ENCODE measurements at places on chromosomes 16 and 17.
A peak's percentile ranks its signal among the peaks of the same experiment; 100 is the strongest.

DNA sequence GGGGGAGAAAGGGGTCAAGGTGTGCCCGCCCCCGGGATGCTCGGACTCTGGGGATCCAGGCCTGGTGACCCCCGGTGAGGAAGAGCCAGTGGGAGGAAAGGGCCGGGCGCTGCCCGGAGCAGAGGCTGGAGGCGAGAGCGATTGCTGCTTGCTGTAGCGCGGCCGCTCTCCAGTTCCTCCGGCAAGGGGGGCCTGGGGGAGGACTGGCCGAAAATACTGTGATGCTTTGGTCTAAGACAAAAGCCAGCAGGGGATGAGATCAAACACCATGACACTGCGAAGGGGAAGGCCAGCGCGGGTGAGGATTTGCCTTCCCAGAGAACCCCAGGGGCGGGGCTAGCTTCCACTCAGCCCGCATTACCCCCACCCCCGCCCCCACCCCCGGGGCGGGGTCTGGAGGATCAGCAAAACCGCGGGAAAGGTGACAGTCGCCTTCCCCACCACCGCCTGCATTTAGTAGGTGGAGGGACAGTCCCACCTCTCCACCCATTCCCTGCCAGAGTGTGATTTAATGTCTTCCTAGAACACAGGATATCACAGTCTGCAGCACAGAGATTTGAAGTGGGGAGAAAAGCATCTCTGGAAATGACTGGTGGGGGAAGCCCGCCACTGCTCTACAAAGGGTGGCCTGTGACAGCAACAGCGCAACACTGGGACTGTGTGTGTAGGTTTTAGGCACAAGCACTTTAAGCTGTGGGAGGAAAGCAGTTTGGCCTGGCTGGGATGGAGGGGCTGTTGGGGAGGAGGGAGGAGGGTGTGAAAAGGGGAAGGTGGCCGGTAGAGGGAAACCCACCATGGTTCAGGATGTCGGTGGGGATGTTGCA lies 25.7 kb downstream of the MRC2 start:
- peak; percentile 84 for DNase-seq

DNA sequence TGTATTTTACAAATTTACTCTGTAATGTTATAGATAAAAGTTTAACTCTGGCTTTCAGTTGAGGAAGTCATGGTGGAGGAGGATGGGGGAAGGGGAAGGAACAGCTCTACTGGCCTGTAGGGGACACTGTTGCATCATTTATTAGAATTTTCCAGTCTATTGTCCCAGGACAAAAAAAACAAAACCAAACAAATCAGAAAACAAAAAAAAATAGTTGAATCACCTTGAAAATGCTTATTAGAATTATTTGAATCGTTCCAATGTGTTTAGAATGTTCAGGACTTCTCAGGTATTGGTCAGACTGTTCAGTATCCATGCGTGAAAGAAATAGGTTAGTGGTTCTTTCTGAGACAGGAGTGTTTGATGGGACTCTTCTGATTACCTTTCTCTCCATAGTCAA lies 242.0 kb downstream of the FTO start:
- DNase-seq = no peak

DNA sequence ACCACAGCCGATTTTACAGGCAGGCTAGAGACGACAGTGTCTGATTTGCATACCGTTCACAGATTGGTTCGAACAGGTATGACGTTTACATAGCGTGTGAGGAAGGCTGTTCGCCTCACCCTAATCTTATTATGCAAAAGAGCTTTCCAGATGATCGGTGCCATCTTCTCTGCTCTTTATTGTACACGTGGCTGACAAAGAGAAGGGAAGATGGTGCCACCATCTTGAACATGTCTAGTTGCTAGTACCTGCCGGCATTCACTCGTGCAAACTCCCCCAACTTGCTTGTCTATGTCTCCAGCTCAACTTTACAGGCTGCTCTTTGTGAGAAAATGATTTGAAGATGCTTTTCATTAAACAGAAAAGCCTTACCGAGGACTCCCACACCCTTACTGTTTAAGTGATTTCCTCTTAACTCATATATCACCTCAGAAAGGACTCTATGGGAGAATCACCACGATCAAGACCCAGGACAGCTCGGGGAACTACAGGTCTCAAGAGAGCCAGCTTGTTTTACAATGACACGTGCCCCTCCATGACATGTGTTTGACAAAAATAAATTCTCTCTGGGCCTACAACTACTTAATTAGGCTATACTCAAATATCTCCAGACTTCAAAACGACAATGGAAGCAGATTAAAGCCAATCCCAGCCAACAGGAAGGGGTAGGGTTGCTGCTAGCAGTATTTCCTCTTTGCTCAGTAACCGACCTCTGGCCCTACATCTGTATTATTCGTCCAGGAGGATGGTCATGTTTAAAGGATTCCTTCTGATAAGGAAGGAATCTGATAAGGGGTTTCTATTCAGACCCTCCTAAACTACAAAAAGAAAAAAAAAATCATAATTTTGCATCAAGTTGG lies 480.6 kb downstream of the TMEM114 start:
- no peak for DNase-seq

GRCh38 chr17:33322063-33322462 lies 29.0 kb upstream of the ASIC2 start:
- DNase-seq = no peak

- no peak for DNase-seq
Measured at GRCh38 chr16:3454631-3455147, 11.2 kb downstream of the NAA60 start.

DNA sequence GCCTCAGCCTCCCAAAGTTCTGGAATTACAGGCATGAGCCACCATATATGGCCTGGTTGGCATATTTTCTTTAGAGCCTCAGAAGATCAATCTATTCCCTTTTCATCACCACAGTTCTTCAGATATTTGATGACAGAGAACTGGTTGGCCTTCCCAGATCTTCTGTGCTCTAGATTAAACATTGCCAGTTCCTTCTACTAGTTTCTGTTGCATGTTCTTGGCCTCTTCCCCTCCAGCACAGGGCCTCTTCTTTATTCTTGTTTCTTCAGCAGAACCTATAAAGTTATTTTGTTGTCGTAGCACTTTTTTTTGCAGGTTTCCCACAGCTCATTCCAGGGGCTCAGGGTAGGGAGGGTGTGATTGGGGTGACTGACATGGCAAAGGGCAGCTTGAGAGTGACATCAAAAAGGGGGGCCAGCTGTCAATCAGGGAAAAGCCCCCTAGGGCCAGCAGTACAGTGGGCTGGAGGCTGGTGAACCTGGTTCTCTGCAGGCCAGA lies 9.3 kb downstream of the CHD9 start:
- DNase-seq = no peak

- DNase-seq = no peak
Measured at GRCh38 chr17:77085926-77086432, 54.8 kb upstream of the SEC14L1 start.

- no peak for DNase-seq
Measured at GRCh38 chr16:68229431-68230175, 6.3 kb downstream of the ESRP2 start.

- DNase-seq = no peak
Measured at GRCh38 chr16:20744922-20745440, 3.4 kb upstream of the THUMPD1 start.

DNA sequence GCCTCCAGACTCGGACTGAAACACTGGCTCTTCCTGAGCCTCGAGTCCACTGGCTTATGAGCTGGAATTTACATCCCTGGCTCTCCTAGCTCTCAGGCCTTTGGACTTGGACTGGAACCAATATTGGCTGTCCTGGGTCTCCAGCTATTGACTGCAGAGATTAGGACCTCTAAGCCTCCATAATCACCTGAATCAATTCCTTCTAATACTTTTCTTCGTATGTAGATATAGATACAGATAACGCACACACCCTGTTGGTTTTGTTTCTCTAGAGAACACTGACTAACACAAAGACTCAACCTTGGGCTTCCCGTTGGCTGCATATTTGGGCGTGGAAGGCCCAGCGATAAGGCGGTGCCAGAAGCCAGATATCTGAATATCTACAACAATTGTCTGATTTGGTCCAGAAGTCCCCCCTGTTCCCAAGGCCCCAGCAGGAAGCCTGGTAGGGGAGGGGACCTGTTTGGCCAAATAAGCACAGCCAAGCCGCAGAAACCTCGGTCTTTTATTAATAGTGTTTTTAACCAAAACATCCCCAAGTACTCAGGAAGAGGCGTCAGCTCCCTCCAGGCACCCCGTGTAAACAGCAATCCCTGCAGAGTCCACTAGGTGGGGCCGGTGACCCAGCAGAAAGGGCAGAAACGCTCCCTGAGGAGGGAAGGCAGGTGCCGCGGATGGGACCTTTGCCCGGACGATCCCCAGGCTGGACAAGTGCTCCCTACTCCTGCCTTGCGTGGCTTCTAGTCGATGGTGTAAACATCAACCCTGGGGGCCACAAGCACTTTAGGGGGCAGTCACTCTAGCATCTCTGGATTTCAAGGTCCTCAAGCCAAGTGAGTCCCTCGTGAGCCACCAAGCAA lies 57.0 kb downstream of the ABR start:
- peak; percentile 60 for DNase-seq

DNA sequence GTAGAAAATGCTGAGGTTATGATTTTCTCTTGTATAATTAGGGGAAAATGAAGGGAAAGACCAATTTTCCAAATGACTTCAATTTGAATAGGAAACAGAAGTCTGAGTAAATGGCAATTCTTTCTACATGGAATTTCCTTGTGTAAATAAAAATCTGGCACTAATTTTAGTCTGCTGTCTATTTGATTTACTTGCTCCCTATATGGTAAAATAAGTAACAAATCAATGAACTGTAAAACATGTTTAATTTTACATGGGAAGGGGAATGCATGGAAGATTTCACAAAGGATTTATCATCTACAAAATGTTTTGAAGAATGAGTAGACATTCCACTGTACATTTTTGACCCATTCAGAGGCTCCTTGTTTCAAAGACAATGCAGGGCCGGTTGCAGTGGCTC lies 811.6 kb upstream of the GOT2 start:
- DNase-seq = no peak

DNA sequence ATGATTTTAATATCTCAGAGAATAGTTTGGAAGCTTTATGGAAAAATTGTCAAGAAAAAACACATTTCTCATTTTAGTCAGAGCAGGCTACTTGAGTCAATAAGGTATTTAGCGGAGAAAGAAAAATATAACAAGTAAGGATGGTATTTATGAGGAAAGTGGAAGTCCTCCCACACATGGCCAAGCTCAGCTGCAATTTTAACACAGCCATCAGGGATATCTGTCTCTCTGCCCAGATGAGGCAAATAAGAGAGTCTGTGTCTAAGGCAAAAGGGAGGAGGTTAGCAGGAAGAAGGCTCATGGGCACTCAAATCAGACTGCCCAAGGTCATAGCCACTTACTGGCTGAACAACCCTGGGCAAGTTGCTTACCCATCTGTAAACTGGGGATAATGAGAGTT lies 5.2 kb upstream of the CMTM2 start:
- DNase-seq = no peak

DNA sequence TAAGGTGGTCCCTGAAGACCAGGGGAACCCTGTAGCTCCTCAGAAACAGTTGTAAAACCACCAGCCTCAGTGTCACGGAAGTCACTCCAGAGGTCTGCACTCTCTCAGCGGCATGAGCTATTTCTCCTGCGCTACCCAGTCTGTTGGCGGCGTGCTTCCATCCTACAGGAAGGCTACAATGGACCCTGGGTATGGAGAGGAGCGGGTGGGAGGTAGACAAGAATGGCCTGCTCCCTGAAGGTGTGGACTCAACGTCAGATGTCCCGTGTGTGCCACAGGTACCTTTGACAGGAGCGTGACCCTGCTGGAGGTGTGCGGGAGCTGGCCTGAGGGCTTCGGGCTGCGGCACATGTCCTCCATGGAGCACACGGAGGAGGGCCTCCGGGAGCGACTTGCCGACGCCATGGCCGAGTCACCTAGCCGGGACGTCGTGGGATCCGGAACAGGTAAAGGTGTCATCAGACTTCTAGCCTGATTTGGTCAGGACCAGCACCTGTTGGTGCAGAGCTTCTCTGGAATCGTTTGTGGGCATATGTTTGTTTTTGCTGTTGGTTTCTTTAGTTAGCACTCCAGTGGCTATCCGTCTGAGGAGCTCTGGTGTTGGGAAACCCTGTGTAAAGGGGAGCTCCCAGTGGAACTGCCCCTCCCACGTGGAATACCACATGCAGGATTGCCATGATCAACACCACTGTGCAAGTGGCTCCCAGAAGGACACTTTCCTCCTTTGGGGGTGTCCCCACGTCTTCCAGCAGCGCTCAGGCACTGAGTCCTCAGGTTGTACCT lies 31.4 kb upstream of the TBX2 start:
- DNase-seq = no peak

- peak; percentile 31 for DNase-seq
Measured at GRCh38 chr16:24013864-24014645, 178.3 kb downstream of the PRKCB start.

DNA sequence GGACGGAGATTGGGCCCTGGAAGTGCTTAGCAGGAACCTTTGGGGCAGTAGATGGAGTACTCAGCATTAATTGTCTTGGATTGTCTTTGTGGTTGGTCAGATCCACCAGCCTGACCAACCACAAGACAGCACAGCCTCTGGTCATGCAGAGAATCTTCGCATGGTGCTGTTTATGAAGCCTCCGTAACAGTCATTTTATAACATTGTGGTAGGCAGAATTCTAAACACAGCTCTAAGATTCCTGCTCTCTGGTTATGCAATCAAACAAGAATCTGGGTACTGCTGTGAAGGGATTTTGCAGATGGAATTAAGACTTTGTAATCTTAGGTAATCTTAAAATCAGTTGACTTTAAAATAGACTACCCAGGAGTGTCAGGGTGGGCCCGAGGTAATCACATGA lies 312.2 kb upstream of the GOT2 start:
- DNase-seq = no peak

DNA sequence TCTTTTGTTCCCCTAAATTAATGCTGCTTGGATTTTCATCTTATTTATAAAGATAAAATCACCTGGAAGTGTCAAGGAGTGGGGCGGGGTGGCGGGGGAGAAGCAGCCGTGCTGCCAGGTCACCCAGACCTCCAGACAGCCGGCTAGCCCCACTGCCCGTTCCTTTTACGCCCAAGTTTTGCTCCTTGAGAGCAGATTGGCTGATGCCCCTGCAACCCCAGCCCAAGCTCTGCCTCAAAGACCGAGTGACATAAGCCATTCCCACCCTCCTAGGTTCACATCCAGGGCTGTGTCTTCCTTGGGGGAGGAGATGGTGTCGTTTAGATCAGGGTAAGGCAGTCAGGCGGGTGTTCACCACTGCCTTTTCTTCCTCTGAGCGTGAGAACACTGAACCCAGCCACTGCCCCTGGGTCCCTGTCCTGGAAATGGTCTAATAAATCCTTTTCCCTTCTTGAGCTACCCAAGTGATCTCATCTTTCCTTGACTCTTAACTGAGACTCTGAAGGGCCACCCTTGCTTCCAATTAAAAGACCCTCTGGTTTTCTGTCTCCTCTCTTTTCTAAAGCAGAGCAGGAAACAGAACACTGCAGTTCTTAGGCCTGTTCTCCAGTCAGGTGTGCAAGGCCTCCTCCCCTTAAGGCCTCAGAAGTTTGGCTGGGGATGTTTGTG lies 5.7 kb downstream of the PDF start:
- DNase-seq = no peak

- no peak for DNase-seq
Measured at GRCh38 chr16:63005356-63005755, 969.1 kb upstream of the CDH8 start.

GRCh38 chr17:41561554-41561953 lies 10.3 kb downstream of the KRT9 start:
- no peak for DNase-seq

- DNase-seq = no peak
Measured at GRCh38 chr17:82880620-82881323, 41.0 kb upstream of the ZNF750 start.

GRCh38 chr16:83301971-83302370 lies 505.8 kb upstream of the HSBP1 start:
- DNase-seq = no peak
